ENCODE measurements at places on chromosomes 5 and 9. TPM values are rescaled to one million over a fixed set of nuclear protein-coding genes. Genes with fewer than 3 reads are reported as not detected.

Gene FABP6
- total RNA-seq = not detected

Gene HRCT1
- total RNA-seq = 4.6 TPM

Gene ATP10B
- total RNA-seq = not detected

Gene CD74
- total RNA-seq = 0.98 TPM

Gene TCF7
- total RNA-seq = 0.29 TPM

Gene ZNF608
- 18.2 TPM for total RNA-seq

Gene CENPH
- 9.5 TPM for total RNA-seq

Gene TRAF1
- total RNA-seq = 1.3 TPM

Gene SLCO6A1
- not detected for total RNA-seq

Gene CATSPER3
- under 0.01 TPM for total RNA-seq

Gene NMUR2
- not detected for total RNA-seq

Gene OTP
- total RNA-seq = not detected

Gene PDE6A
- under 0.01 TPM for total RNA-seq

Gene NXNL2
- total RNA-seq = not detected

Gene CLIC3
- 0.29 TPM for total RNA-seq

Gene HTR1A
- total RNA-seq = not detected

Gene REEP2
- total RNA-seq = 4.6 TPM

Gene IQGAP2
- total RNA-seq = 2.3 TPM

Gene PCDHGA1
- total RNA-seq = 0.65 TPM

Gene GPX3
- total RNA-seq = 2.3 TPM

Gene GPSM1
- 47.4 TPM for total RNA-seq

Gene ADRA1B
- 0.33 TPM for total RNA-seq

Gene RASGEF1C
- total RNA-seq = not detected

Gene BARHL1
- not detected for total RNA-seq

Gene FOXD4L3
- total RNA-seq = not detected

Gene F12
- 0.57 TPM for total RNA-seq

Data from vein endothelial cell (primary cell).